ENCODE measurements at places on chromosomes 12 and 14. TPM values are rescaled to one million over a fixed set of nuclear protein-coding genes. Genes with fewer than 3 reads are reported as not detected.

The IGFBP6 gene
- polyA plus RNA-seq: 0.30 TPM

The ADAMTS20 gene
- not detected for polyA plus RNA-seq

The GARIN6 gene
- polyA plus RNA-seq: not detected

The SLC38A4 gene
- not detected for polyA plus RNA-seq

The SERPINA10 gene
- polyA plus RNA-seq: not detected

The TMEM253 gene
- not detected for polyA plus RNA-seq

The CCDC175 gene
- polyA plus RNA-seq: not detected

The SPTB gene
- not detected for polyA plus RNA-seq

The FITM1 gene
- polyA plus RNA-seq: 4.6 TPM

The BEGAIN gene
- polyA plus RNA-seq: 0.32 TPM

The FAM90A1 gene
- polyA plus RNA-seq: 0.27 TPM

The CD163L1 gene
- not detected for polyA plus RNA-seq

The PRH2 gene
- 2.6 TPM for polyA plus RNA-seq

The KRT6B gene
- not detected for polyA plus RNA-seq

The FNTB gene
- polyA plus RNA-seq: 6.6 TPM

The CELA1 gene
- polyA plus RNA-seq: not detected

The TAS2R50 gene
- 0.46 TPM for polyA plus RNA-seq

The PLD4 gene
- polyA plus RNA-seq: 91.2 TPM

The RNF212B gene
- polyA plus RNA-seq: not detected

The NFYB gene
- 15.2 TPM for polyA plus RNA-seq

The OAS2 gene
- 20.4 TPM for polyA plus RNA-seq

The NANOG gene
- not detected for polyA plus RNA-seq

The PPP1R3E gene
- polyA plus RNA-seq: 57.2 TPM

The STXBP6 gene
- not detected for polyA plus RNA-seq

The ANKRD33 gene
- not detected for polyA plus RNA-seq

The ENO2 gene
- polyA plus RNA-seq: 32.9 TPM

The TMEM119 gene
- not detected for polyA plus RNA-seq

The GALNT6 gene
- 11.5 TPM for polyA plus RNA-seq

The TEX22 gene
- 1.7 TPM for polyA plus RNA-seq

The LMNTD1 gene
- polyA plus RNA-seq: not detected

The KRT85 gene
- polyA plus RNA-seq: not detected

The DACT1 gene
- polyA plus RNA-seq: 3.5 TPM

The CACNA1C gene
- polyA plus RNA-seq: 0.03 TPM

The TSPAN8 gene
- not detected for polyA plus RNA-seq

The FBXL14 gene
- polyA plus RNA-seq: 13.5 TPM

The TMPRSS12 gene
- not detected for polyA plus RNA-seq

The RAD9B gene
- polyA plus RNA-seq: 0.59 TPM

The OR6C4 gene
- polyA plus RNA-seq: not detected
